Renal cortical epithelial cell (primary cell): ENCODE measurements at places on chromosomes 5 and 9.

DNA sequence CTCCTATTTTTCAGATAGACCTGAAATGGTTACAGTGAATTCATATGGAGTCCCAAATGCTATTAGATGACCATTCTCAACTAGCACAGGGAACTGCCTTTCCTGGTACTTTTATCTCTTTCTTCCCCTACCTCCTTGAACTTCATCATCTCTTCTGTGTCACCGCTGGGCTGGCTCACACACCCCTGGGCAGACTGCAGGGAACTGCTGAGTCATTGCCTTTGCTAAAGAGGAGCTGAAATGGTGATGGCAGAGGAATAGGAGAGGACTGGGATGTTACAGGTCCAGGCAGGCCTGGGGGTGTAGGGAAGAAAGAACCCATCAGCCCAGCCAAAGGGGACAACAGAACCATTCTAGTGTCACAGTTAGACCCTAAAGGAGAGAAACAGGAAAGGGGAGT is 322.3 kb downstream of the ASTN2 start:
- DNase-seq, result peak; percentile 61

DNA sequence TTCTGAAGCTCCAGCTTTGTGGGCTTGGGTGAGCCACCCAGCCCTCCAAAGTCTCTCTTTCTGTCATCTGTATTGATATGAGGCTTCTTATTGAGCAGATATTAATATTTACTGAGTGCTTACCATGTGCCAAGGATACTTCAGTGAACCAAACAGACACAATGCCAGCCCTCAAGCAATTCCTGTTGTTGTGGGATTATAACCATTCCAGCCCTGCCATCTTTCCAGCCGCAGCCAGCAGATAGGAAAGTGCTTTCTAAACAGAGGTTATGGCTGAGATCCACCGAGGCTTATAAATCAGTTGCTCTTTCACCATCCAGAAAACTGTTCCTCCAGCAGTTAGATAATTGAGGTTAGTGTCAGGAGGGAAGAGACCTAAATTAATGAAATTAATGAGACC is 137.7 kb upstream of the ALDH1B1 start:
- no peak for DNase-seq

GRCh38 chr5:132267931-132268768 is 10.7 kb downstream of the PDLIM4 start:
- DNase-seq, result no peak

DNA sequence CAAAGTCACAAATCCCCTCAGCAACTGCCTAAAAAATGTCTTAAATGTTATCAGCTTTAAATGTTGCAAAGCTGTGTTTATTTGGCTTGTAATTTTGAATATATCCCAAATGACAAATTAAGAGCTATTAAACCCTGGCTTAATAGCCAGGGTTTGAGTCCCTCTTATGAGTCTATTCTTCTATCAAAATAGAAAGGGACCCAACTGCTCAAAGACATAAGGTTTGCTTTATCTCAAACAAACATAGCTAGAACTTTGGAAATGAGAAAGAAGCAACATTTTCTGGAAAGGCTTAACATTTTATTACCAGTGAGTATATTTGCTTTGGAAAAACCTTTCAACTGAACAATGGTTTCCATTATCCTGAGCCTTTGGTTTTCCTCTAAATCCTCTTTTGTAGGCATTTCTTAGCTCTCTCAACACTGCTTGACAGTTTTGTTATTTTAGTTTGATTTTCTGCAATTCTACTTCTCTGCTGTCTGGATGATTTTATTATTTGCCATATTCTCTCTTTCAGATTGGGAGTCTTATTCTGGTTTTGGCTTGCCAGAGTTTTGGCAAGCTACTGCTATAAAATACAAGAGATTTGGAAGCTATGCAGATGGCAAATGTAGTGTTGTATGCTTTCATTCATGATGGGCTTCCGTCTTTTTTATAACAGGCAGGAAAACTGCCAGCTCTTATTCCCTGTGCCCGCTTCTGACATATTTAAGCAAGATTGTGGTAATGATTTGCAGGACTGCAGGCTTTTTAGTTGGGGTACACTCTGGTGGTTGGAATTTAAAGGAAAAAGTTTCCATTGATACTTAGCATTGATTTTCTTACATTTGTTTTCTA is 734.9 kb downstream of the DTWD2 start:
- no peak for DNase-seq

- DNase-seq, result peak; percentile 67
Observed at GRCh38 chr9:33263131-33264002, 1.1 kb downstream of the BAG1 start.

GRCh38 chr5:140565780-140566095 is 1.1 kb downstream of the SLC35A4 start:
- DNase-seq, result no peak

- DNase-seq, result peak; percentile 22
Observed at GRCh38 chr9:128282500-128282899, 6.4 kb downstream of the SWI5 start.

- DNase-seq, result peak; percentile 28
Observed at GRCh38 chr9:133960568-133961129, 31.5 kb downstream of the VAV2 start.

DNA sequence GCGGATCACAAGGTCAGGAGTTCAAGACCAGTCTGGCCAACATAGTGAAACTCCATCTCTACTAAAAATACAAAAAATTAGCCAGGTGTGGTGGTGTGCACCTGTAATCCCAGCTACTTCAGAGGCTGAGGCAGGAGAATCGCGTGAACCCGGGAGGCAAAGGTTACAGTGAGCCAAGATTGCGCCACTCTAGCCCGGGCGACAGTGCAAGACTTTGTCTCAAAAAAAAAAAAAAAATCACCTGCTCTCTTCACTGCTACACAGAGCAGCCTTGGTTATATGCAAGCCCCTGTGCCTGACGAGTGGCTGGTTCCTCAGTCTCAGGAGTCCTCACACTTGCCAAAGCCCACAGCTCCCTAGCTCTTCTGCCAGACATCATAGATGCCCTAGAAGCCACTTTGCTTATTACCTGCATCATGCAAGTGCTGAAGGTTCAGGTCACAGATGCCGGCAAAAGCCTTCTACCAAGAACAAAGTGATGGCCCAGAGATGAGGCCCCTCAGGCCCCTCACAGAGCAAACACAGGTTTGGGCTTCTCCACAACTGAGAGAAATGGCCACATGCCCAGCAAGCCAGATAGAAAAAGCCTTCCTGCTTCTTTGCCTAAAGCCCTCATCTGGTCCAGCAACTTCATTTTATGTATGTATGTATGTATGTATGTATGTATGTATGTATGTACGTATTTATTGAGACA is 176.4 kb downstream of the AUH start:
- DNase-seq, result no peak

- DNase-seq, result no peak
Observed at GRCh38 chr9:137610944-137611343, 5.5 kb downstream of the ARRDC1 start.
